Uterus (tissue), 4 donors: ENCODE measurements at places on chromosomes 3 and 15. TPM values are rescaled to one million over a fixed set of nuclear protein-coding genes. Genes with fewer than 3 reads are reported as not detected.

GRCh38 chr15:57296473-57297162 is 79.7 kb upstream of the CGNL1 start:
- no peaks in the 10 kb centered on the region for H3K27me3 ChIP-seq
- DNase-seq, result no peak
- H3K4me3 ChIP-seq, result no peak overlapping the region
- H3K4me1 ChIP-seq, result no peaks in the 10 kb centered on the region

DNA sequence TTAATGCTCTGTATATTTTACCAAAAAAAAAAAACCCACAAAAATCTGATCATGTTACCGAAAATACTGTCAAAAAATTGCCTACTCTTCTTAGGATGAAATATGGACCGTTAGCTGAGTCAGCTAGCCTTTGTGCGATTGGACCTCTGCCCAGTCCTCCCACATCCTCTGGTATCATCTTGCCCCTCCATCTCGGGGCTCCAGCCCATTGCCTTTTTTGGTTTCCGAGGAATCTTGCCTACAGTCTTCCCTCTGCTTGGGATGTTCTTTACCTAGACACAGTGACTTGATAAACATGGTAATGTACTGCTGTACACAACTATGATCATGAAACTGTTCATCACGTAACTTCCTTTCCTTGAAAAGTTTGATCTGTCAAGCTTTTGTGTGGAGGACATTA is 371.4 kb downstream of the SV2B start:
- no peak overlapping the region for H3K27ac ChIP-seq
- no peaks in the 10 kb centered on the region for H3K27me3 ChIP-seq
- peaks cover 4% of the 10 kb centered on the region for H3K36me3 ChIP-seq
- H3K4me3 ChIP-seq, result no peak overlapping the region
- peak; percentile 53 for DNase-seq
- no peaks in the 10 kb centered on the region for H3K4me1 ChIP-seq

DNA sequence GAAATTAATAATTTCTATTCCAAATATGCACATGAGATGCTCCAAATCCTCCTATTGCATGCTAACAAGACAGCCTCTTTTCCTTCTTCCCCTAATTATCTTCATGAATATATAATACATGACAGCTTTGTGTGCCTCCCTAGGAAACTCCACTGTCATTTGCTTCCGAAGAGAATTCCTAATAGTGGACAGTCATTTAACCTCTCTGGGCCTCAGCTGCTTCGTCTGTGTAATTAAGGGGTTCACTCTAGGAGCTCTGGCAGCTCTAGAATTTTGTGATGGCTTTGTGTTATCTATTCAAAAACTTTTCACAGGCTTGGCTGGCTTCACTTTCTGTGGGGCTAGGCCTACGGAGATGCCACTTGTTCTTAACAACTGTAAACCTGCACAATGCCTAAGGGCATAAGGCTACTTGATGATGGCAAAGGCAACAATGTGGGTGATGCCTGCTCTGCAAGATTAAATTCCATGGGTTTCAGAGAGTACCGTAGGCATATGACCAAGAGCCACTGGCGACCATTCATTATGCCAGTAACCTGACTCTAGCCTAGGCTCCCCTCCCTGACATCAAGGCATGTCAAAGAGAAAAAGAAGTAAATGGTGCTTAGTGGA is 333.8 kb upstream of the UMPS start:
- no peak overlapping the region for H3K4me3 ChIP-seq
- no peak for DNase-seq
- peak overlapping the region; percentile 49 for H3K27ac ChIP-seq
- H3K4me1 ChIP-seq, result no peaks in the 10 kb centered on the region

DNA sequence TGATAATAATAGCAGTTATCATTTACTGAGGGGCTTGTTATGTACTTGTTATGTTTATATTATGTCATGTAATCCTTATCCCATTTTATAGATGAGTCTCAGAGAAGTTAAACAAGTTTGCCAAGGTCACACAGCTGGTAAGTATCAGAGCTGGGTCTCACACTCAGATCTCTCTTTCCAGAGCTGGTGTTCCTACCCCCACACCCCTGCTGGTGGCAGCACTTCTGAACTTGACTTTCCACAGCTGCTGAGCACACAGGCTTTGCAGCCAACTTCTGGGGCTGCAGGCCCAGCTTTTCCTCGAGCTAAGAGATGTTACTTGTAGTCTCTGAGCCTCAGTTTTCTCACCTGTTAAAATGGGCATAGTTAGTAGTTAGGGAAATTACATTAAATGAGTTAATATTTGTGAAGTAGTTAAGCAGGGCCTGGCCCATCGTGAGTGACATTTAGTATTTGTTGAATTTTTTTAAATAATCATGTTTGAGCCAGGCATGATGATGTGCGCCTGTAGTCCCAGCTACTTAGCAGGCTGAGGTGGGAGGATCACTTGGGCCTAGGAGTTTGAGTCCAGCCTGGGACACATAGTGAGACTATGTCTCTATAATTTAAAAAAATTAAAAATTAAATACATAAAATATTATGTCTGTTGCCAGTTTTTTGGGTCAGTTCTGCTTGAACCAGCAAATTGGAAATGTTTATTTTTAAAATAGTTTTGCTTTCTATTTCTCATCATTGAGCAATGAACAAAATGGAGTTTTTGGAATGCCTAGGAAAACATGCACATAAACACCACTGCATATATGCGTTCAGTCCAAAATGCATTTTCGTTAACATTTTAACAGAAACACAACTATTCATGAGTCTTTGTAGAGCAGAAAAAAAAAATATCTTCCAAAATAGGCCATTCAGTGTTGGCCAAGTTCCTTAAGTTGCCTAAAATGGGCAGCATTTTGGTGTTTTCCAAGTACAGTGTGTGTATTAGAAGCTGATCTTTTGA is 87.3 kb downstream of the SMAD6 start:
- peak; percentile 56 for DNase-seq
- no peak overlapping the region for H3K4me3 ChIP-seq
- H3K27ac ChIP-seq, result peak overlapping the region; percentile 24
- H3K4me1 ChIP-seq, result no peaks in the 10 kb centered on the region
- H3K27me3 ChIP-seq, result no peaks in the 10 kb centered on the region

DNA sequence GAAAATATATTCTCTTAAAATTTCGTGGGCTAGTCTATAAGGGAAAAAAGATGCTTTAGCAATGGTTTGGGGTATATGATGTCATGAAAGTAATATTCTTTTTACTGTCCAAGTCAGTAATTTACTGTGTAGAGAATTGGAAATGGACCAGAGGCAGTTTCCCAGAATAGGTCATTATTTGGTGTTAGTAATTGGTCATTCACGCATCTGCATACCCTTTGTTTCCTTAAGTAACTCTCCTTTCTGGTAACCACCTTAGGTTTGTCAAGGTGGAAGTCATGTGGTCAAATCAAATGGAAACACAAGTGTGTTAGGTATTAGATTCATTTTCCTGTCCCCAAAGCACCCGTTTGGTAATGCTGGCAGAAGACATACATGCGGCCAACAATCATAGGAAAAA is 23.9 kb downstream of the FBXO22 start:
- H3K4me1 ChIP-seq, result no peaks in the 10 kb centered on the region
- no peaks in the 10 kb centered on the region for H3K27me3 ChIP-seq

DNA sequence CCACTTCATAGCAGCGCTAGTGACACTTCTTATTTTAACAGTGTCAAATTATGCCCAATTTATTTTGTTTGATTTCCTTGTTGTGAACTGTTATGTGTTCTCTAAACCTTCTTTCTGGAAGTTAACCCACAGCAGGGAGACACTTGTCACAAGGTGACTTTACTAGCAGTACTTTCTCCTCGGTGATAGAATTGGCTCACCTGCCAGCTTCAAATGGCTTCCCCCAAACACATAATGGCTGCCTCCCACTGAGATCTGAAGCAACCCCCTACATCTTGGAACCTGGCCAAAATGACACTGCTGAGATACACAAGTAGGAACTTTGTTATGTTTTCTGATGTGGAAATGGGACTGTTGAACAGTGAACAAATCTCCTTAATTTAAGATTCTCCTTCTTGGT is 238.8 kb upstream of the DPH6 start:
- H3K4me1 ChIP-seq, result no peaks in the 10 kb centered on the region
- no peak for DNase-seq
- H3K36me3 ChIP-seq, result no peaks in the 10 kb centered on the region
- no peaks in the 10 kb centered on the region for H3K27me3 ChIP-seq
- H3K4me3 ChIP-seq, result no peak overlapping the region
- no peak overlapping the region for H3K27ac ChIP-seq

Gene SAMMSON
- 0.62 TPM for total RNA-seq

Gene ECE2
- not detected for total RNA-seq

Gene OIP5
- total RNA-seq, result not detected

Gene EFCAB12
- under 0.01 TPM for total RNA-seq
